ENCODE measurements at places on chromosomes 5 and 9.

- DNase-seq, result no peak
Observed at GRCh38 chr9:132020820-132021510, 58.7 kb downstream of the MED27 start.

DNA sequence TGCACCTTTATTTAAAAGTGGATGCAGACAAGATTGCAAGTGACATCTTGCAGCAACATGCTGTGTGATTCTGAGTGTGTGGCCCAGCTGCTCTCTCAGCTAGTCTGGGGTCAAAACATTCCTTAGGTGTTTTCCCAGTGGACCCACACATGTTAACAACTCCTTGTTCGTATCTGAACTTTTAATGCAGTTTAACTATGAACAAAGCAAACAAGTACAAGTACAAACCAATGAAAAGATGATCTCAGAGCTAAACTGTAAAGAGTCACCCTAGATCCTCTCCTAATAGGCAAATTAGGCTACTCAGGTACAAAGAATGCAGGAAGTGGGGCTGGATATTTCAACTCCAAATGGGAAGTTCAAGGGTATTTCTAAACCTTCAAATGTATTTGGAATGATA is 108.4 kb downstream of the ENTREP1 start:
- DNase-seq, result no peak

DNA sequence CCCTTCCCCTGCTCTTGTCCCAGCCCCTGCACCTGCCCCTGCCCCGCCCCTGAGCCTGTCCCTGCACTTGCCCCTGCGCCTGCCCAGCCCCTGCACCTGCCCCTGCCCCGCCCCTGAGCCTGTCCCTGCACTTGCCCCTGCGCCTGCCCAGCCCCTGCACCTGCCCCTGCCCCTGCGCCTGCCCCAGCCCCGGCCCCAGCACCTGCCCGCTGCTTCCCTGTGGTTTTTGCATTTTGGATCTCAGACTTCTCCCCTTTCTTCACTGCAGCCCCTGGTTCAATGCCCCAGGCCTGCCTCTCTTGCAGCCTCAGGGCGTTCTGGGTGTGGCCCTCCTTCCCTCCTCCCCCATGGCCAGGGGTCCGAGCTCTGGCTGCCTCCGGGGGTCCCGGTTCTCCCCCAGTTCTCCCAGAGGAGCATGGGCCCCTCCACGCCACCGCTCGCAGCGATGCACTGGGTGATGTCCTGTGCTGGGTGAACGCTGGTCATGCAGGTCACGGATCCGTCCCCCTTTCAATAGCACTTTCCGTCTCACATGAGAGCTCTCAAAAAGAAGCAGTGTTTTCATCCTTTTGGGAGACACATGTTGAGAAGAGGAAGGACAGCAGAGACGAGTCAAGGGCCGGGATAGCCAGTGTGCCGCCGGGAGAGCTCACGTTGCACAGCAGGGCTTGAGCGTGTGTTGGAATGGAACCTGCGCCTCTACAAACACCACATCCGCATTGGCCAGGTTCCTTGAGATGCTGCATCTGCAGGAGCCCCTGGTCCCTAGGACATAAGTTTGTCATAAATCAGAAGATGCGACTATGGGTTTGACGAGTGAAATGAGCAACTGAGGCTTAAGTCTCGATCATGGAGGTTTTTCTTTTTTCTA is 44.0 kb upstream of the IRX4 start:
- DNase-seq, result no peak

DNA sequence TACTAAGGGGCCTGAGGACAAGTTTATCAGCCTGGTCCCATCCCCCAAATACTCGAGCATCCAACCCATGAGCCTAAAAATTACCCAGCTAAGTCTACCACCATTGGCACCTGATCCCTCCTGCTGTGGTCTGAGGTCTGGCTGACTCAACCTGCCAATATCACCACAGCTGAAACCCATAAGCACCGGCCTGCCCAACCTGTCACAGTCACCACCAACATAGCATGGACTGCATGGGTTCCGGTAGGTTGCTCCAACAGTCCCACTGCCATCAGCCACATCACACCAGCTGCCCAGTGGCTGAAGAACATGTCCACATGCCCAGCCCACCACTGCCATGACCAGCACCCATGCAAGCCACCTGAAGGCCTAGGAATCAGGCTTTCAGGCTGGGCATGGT is 495.0 kb downstream of the PRELID2 start:
- DNase-seq, result no peak

DNA sequence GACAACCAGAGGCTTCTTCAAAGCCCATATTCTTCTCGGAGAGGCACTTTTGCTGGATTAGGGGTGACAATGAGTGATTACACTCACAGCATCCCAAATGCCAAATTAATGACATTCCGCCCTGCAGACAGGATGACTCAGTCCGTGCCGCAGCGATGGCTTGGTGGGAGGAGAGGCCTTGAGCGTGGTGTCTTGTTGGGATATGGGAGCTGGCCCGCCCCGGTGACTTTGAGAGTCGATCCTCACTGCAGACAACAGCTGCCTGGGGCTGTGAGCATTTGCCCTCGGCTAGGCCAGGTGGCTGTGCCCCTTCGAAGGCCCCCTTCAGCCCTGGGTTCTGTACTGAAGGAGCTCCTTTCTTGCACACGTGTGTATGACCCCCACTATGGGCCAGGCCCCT is 29.8 kb downstream of the OLFM1 start:
- DNase-seq, result no peak

DNA sequence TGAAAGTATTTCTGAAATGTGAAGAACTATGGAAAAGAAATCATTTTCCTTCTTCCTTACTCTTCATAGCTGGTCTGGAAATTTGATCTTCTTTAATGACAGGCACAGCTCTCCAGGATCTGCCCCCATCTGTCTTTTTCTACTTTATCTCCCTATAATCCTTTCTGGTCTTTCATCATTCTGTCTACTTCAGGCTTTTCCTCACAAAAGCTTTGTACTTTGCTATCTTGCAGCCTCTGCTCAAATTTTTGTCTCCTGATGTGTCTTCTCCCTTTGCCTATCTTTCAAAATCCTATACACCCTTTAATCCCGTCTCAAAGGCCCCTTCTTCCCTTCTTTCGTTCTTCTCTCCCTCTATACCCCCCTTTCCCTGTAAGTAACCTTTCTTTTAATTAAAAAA is 114.9 kb upstream of the ATP10B start:
- DNase-seq, result no peak

GRCh38 chr5:52945040-52945439 is 44.1 kb upstream of the ITGA2 start:
- no peak for DNase-seq

Measured in NCI-H748 treated with DMSO at 0.1 percent for 48 hours (cell line).